ENCODE measurements at places on chromosomes 1 and 21.

DNA sequence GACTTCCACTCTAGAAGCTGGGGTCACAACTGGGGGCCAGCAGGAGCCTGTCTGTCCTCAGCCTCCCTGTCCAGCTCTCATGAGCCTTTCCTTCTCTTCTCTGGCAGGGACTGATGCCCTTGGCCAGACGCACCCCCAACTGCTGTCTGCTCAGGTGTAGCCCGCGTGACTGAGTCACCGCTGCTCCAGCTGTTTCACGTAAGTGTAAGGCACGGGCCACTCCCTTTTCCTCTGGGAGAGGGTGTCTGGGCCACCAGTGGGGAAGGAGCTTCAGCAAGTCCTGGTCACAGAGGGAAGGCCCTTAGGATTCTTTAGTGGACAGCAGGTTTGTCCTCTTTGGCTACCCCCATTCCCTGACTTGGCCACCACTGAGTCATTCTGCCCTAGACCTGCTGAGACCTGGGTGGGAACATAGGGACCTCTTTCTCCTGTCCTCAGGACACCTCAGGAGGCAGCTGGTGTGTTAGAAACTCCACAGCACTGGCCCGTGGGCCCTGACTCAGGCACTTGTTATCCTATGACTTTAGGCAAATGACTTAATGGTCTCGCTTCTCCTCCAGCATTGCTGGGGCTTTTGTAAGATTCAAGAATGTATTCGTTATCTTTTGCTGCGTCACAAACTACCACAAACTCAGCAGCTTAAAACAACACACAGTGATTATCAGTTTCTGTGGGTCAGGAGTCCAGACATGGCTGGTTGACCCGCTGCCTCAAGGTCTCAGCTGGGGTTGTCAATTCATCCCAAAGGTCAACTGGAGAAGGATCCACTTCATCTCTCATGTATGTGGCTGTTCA, 64.8 kb downstream of the FAM163A start:
- DNase-seq: no peak

- no peak for DNase-seq
Observed at GRCh38 chr21:36988536-36988935, 18.0 kb upstream of the RIPPLY3 start.

DNA sequence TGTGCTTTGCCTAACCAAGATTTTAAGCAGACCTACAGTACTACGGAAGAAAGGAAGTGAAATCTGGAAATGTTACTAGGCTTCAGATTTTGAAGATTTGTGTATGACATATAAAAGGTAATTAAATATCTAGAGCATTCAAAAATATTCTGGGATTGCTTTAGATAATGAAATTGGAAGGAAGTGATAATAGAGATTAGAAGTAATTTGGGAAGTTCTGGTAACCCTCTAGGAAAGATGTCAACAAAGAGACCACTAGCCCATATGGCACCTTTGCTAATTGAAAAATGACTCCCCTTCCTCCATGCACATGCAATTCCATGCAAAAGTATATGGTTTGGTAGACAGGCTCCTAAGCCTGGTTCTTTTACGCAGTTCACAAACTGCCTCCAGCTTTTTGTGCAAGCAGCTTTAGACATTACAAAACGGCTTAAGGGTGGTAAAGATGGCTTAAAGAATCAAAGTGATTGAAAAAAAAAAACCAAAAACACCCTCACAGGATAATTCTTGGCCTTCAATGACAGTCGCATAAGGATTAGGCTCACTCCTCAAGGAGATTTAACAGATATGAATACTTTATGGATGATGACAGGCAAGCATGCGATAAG, 81.8 kb downstream of the LRRC7 start:
- DNase-seq: no peak

DNA sequence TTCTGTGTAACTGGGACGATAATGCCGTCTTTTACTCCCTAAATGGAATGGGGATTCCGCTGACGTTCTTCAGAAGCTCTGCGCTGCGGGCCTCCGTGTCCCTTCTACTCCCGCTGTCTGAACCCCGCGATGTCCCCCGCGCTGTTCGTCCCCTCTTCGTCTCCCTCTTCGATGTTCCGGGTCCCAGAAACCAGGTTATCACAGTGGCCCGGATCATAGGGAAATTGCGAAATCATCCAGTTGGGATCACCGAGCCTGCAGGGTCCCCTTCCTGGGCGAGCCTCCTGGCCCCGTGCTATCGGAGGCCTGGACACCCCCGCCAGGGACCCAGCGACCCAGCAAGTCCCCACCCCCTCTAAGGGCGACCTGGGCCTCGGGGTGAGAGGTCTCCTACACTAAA, 154.2 kb downstream of the PPIAL4G start:
- DNase-seq: no peak

DNA sequence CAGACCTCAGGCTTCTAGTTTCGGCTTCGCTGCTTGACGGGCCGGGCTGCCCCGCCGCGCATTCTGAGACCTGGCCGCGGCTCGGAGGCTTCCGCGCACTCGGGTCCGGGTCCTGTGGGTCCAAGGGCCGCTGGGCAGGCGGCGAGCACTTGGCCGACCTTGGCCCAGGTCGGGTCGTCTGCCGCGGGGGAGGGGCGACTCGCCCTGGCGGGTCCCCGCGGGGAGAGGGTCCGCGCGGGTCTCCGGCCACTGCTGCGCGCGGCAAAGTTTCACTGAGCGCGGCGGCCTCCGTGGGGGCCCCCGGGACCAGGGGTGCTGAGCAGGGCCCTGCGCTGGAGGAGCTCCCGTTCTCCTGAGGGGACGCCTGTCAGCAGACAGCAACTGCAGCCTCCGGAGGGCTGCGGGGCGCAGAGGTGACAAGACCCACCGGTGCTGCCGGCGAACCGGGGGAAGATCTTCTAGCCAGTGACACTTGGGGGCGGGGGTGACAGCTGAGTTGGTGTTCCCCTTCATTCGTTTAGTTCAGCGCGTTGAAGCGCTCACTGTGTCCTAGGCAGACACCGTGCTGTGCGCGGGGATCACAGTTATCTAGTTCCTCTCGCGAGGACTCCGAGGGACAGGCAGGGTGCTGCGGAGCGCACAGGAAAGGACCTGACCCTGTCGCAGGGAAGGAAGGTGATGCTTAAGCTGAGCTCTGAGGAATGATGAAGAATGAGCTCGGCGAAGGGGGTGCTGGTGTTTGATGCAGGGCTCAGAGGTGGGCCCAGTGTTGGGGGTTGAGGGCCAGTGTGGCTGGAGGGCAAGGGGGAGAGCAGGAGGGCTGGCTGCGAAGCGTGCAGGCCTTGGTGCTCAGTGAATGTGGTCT, 725 bp downstream of the MTFR1L start:
- DNase-seq: peak; percentile 68

- DNase-seq: no peak
Observed at GRCh38 chr1:75092141-75092540, 42.0 kb upstream of the LHX8 start.

DNA sequence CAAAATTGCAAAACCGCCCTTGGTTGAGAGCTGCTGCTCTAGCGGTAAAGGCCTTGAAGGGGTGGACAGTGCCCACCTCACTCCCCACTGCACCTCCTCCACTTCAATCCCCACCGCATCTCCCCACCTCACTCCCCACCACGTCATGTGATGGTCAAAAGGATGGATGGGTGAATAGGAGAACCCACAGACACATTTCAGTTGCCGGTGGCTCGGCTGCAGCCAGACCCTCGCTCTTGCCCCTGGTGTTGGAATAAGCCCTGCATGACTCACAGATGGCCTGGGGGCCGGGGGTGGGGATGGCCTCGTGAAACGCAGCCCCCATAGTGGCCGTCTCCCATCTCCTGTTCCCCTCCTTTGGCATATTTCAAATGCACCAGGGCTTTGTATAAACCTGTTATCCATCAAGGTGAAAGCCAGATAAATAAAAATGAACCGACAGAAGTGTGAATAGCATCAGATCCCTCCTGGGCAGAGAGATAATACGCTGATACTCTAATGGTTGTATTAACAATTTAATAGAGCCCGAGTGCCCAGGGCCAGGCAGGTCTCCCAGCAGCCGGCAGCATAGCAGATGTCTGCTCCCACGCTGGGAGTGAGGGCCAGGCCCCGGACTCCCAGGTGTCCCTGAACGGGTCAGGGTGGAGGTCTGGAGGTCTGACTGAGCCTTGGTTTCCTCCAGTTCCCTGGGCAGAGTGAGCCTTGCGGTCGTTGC, 300.3 kb downstream of the NPHP4 start:
- DNase-seq: no peak

DNA sequence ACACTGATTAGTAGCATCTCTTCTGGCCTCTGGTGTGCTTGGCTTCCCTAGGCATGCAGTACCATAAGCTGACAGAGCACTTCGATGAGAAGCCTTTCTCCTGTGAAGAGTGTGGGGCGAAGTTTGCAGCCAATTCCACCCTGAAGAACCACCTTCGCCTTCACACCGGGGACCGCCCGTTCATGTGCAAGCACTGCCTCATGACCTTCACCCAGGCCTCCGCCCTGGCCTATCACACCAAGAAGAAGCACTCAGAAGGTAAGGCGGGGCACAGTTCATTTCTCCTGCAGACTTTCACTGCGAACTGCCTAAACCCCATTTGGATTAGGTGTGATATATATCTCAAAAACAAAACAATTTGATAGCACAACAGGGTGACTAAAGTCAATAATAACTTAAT, 50.4 kb upstream of the EPHA8 start:
- no peak for DNase-seq

GRCh38 chr1:46643368-46643775, 24.8 kb downstream of the ATPAF1 start:
- no peak for DNase-seq

GRCh38 chr1:172380441-172381244, 39.8 kb upstream of the C1orf105 start:
- no peak for DNase-seq

DNA sequence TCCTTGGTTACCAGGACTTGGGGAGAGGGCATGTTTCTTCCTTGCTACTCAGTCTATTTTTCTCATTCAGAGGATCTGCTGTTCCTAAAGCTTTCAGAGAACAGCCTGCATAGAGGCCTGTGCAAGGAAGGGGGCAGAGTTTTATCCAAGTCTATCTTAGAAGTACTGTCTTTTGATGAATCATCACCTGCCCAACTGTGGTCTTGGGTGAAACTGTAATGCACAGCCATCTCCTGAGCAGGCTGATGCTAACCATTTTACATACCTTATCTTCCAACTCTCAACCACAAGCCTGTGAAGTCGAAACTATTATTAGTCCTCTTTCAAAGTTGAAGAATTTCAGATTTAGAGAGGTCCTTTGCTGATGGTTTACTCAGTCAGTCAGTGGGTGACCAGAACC, 368.0 kb downstream of the HHAT start:
- DNase-seq: no peak

- DNase-seq: peak; percentile 97
Observed at GRCh38 chr1:245056913-245057312, 97.9 kb upstream of the KIF26B start.

GRCh38 chr1:115310581-115311473, 27.2 kb downstream of the NGF start:
- DNase-seq: no peak

GRCh38 chr1:157833145-157833544, 8.5 kb downstream of the CD5L start:
- DNase-seq: no peak

GRCh38 chr1:75174031-75174760, 40.0 kb downstream of the LHX8 start:
- DNase-seq: no peak

GRCh38 chr1:17565461-17566252, 26.2 kb downstream of the ARHGEF10L start:
- DNase-seq: no peak

GRCh38 chr1:42847721-42848460, 1.5 kb downstream of the ZNF691 start:
- DNase-seq: no peak
